ENCODE measurements at places on chromosomes 16 and 17.

GRCh38 chr17:2238432-2239169 lies 65.0 kb downstream of the SMG6 start:
- DNase-seq = no peak

DNA sequence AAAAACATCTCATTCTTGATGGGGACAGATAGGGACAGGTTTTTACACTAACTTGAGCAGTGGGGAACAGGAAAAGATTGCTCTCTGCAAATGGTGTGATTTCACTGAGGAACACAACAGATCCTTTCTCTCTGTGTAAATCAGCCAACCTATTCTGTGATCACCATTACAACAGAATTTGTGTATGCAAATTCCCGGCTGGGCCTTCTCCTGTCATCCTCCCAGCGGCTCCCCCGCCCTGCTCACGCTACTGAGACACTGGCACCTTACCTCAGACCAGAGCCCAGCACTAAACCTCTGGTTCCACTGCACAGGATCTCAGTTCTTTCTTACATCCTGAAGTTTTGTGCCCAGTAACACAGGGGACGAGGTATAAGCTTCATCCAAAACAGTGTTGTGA lies 97.0 kb upstream of the FA2H start:
- DNase-seq = no peak

DNA sequence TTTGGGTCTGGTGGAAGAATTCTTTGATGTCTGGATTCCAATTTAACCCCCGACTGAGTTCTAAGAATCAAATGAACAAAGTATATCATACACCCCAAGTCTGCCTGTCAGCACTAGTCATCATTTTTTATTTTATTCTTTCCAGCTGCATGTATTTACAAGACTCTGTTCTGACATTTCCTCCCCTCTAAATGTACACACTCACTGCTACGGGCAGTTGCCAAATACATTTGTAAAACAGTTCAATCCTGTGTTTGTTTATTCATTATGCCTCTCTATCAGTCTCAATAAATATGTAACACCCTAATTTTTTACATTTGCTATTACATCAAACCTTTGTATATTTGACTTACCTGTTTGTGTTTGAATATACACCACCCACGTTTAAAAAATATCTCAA lies 422.3 kb upstream of the PSMD7 start:
- no peak for DNase-seq

GRCh38 chr17:48554412-48555257 lies 9.7 kb upstream of the HOXB2 start:
- DNase-seq = no peak

GRCh38 chr16:5231246-5231759 lies 133.7 kb upstream of the EEF2KMT start:
- no peak for DNase-seq

- no peak for DNase-seq
Measured at GRCh38 chr16:28621481-28622155, 11.8 kb upstream of the SULT1A1 start.

GRCh38 chr16:87454391-87454790 lies 38.4 kb downstream of the ZCCHC14 start:
- DNase-seq = no peak

- DNase-seq = no peak
Measured at GRCh38 chr16:8863594-8864424, 5.0 kb downstream of the CARHSP1 start.

GRCh38 chr16:30903596-30903995 lies 7.2 kb downstream of the CTF1 start:
- no peak for DNase-seq

Measured in ureter (tissue), 1 donor.